Heart left ventricle (tissue), 16 donors: ENCODE measurements at places on chromosomes 5 and 9. TPM values are rescaled to one million over a fixed set of nuclear protein-coding genes. Genes with fewer than 3 reads are reported as not detected.

DNA sequence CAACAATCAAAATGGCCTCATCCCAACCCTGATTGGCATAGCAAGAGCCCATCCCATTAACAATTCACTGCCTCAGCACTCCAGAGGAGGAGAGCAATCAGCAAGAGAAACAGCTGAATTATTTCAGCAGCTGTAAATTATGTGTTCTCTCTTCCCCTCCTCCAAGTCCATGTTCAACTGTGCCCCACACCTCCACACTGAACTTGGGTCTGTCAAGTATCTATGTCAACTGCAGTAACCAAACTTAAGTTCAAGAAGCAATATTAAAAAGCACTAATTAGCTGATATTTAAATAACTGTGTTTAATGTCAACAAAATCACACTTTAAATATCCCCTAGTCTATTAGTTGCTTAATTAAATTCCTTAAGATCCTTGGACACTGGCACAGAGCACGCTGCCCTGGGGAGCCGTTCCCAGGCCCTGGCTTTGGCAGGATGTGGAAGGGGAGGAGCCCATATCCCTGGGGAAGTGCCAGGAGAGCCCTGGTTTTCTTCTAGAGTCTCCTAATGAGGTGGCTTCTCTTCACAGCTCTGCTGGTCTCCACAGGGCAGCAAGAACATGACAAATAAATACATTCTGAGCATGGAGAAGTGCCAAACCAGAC lies 50.6 kb downstream of the SIL1 start:
- no peak for DNase-seq

DNA sequence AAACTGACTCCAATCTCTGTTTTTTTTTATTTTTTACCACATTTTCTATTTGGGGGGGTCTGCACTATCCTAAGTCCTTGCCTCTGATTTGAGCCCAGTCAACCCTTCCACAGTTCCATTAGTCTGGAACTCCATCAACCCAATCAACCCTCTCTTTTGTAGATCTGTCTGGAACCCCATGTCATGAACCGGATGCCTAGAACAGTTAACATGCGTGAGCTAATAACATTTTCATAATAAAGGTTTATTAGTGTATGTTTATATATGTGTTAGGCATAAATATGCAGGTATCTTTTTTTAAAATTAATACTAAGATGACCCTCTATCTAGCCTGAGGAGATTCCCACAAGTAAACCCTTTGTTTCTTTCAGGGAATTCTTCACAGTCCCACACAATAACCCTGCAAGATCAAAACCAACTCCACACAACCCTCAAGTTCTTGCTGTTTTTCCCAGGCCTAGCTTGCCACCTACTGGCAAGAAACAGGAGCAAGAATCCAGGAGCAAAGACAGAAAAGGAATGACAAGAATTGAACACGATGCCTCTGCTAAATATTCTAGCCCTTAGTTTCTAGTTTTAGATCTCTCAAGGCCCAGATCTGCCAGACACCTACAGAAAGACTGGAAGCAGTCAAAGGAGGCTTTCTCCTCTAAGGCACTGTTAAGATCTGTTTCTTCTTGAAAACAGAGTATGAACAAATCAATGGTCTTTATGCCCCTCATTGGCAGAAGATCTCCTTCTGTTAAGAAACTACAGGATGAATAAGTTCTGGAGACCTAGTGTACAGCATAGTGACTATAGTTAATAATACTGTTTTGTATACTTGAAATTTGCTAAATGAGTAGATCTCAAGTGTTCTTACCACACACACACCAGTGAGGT lies 100.4 kb downstream of the TRIM36 start:
- peak; percentile 8 for DNase-seq

DNA sequence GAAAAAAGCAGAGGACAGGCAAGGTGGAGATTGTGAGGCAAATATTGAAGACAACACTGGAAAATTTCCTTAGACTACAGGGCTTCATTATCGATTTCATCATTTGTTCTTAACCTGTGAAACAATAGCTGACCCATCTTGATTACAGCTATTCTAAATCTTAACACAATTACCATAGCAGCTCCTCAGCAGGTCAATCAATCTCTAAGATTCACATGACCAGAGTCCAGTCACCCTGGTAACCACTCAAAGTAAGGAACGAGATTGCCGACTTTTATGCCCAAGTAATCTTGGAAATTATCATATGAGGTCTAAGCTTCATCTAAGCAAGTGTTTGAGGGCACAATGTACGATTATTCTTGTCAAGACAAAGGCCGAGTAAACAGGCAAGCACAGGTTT lies 93.8 kb downstream of the TTC39B start:
- no peak for DNase-seq

DNA sequence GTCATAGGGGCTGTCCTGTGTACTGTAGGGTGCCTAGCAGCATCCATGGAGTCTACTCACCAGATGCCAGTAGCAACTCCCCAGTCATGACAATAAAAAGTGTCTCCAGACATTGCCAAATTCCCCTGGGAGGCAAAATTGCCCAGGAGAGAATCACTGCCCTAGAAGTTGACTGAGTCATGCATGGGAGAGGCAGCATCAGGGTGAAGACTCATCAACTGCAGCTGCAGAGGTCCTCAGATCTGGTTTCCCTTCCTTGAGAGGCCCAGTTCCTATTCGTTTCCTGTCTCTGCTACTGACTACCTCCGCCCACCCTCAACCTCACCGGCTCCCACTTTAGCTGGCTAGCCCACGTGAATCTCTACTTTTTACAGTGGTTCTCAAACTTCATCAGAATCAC lies 88.6 kb upstream of the AGXT2 start:
- DNase-seq: no peak

DNA sequence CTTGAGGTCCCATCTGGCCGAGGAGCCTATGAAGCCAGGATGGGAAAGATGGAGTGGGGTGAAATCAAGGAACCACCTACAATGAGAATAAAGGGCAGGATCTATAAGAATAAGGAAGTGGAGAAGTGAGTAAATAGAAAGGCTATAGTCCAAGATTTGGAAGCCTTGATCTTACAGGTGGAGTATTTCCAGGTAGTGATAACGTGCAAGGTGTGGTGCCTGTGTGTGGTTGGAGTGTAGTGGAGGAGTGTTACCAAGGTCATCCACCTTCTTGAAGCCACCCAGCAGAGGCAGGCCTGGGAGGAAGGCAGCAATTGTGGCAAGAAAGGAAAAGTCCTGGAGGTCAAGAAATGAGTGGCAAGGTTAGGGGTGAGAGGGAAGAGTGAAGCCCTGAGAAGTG lies 72.9 kb downstream of the IQGAP2 start:
- DNase-seq: no peak

- no peak for DNase-seq
Measured at GRCh38 chr5:167850911-167851310, 440.5 kb upstream of the WWC1 start.

GRCh38 chr5:12460493-12461261 lies 556.4 kb upstream of the CTNND2 start:
- DNase-seq: no peak

GRCh38 chr5:133119233-133119711 lies 67.5 kb downstream of the HSPA4 start:
- DNase-seq: no peak

GRCh38 chr5:156591631-156592030 lies 258.5 kb upstream of the PPP1R2B start:
- DNase-seq: no peak

- peak; percentile 74 for DNase-seq
Measured at GRCh38 chr9:129436751-129437625, 183.9 kb downstream of the C9orf50 start.

- peak; percentile 9 for DNase-seq
Measured at GRCh38 chr9:80797831-80798688, 891.3 kb downstream of the TLE1 start.

DNA sequence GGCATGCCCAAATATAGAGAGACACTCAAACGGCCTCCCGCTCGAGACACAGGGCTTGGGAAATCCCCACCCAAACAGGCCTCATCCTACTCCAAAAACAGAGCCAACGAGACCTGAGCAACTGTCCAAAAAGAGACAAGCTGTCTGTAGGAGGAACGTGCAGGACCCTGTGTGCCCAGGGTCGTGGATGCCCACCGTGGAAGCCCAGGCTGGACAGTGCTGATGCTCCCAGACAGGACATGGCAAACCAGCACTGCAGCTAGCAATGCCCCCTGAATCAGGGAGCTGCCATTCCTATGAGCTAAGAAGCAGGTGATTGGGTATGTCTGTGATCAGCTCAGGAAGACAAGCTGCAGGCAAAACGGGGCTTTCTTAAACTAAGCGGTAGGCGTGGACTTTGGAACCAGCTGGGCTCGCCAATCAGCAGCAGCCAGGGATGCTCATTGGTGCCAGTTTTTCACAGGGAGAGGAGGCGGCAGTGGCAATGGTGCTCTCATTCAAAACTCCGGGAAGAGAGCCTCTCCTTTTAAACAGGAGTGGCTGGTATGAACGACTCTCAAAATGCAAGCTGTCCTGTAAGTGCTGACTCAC lies 113.1 kb upstream of the IRX2 start:
- DNase-seq: no peak

DNA sequence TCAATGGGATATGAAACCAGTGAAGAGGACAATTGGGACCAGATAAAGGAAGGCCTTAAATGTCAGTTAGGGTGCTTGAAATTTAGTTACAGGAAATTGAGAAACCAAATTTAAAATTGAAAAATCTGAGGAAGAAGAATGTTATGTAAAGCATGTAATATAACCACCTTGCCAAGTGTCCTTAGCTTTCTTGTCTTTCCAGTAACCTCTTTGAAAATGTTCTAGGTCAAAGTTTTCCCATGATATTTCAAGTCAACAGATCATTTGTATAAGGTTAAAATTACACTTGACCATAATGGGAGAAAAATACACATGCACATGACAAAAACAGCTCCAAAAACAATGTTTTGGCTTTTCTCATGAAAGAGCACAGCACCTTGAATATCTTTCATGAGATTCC lies 21.1 kb downstream of the LOX start:
- DNase-seq: no peak

DNA sequence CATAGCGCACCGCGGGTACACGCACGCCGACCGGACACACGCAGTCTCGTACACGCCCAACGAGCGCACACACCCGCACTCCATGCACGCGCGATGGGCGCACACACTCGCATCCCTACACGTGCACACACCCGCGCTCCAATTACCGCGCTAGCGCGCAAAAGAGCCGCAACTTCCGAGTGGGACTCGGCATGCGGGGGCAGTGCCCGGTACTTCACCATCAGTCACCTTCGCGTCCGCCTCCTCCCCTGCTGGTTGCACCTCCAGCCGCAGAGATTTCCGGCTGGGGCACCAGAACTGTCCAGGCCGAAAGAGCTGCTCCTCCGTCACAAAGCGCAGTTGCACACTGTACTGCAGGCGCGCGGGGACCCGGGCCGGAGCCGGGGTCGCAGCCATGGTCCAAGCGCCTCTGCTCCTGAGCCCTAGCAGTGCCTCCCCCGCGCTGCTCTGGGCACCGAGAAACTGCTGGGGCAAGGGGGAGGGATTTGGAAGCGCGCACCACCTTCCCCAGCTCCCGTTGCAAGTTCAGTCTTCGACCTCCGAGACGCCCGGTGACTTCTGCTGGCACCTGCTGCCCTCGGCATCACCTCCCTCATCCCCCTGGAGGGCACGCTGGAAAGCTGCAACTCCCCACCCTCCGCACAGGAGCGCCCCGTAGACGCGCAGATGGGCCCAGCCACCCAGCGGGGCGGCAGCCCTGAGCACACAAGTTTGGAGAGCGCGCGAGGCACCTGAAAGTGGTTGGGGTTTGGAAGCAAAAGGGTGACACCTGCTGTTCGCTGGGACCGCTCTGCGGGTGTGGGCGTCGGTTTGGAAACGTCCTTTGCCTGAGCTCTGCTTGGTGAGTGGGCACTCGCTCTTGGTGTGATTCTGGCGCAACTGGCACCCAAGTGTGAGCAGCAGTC lies 337.4 kb upstream of the PUM3 start:
- peak; percentile 60 for DNase-seq

DNA sequence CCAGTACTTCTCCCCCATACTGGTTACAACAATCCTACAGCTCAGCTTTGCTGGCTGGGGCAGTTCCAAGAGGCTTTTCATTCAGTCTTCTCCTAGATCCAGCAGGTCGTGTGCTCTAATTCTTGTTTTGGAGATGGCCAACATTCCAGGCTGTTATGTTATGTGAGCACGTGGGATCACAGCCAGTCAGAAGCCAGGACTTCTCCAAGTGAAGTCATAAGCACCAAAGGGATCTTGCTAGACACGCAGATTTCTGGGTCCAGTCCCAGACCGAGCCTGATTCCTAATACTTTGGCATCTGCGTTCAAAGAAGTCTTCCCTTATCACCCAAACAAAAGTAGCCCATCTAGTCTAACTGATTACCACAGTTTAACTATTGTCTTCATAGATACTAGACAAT lies 1.4 kb upstream of the LARP1 start:
- no peak for DNase-seq

DNA sequence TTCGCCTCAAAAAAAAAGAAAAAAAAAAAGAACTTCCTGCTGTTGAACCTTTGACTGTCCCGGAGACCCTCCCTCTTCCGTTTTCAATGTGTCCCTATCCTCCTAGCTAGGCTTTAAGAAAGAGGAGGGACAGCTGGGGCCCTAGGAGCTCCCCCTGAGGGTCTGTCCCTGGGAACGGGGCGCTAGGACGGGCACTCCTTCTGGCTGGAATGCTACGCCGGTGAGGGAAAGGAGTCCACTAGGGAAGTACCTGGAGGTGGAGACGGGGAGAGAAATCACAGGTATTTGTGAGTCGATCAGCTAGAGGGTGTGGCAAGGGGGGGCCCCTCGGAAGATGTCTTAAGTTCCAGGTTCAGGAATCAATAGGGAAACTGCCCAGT lies 4.6 kb downstream of the SIT1 start:
- DNase-seq: peak; percentile 48

GRCh38 chr5:158943057-158943456 lies 156.7 kb downstream of the EBF1 start:
- no peak for DNase-seq

GRCh38 chr5:172689801-172690200 lies 48.7 kb downstream of the NEURL1B start:
- no peak for DNase-seq

DNA sequence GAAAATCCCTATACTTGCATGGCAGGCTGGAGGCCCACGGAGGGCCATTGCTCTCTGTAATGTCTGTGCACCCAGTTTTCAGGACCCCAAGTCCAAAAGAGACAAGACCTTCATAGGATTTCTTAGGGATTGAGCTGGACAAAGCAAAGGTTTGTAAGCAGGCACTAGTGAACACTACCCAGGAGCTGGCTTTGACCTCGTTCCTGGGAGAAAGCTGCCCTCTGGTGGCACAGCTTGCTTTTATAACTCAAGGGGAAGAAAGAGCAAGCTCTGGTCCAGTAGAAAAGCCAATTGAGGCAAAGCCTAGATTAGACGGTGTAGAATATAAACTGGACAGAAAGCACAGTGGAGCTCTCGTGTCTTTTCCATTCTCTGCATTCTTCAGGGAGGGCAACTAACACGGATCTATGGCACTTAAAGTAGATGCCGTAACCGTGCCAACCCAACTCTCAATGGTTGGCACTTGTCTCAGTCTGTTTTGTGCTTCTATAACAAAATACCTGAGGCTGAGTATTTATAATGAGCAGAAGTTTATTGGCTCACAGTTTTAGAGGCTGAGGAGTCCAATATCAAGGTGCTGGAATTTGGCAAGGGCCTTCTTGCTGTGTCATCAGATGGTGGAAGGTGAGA lies 7.9 kb downstream of the GABRP start:
- no peak for DNase-seq

Gene LCN9
- total RNA-seq: not detected

Gene TMEM171
- total RNA-seq: not detected

Gene PCDH1
- total RNA-seq: 15.7 TPM

Gene PCDHGB4
- 9.4 TPM for total RNA-seq

Gene CBY3
- not detected for total RNA-seq

Gene POLE3
- 27.7 TPM for total RNA-seq

Gene PGGT1B
- 36.4 TPM for total RNA-seq

Gene SLC25A2
- total RNA-seq: not detected

Gene FAM221B
- total RNA-seq: not detected

Gene CHSY3
- 0.94 TPM for total RNA-seq
